LNCaP clone FGC (cell line): ENCODE measurements at places on chromosomes 7 and 10.

- DNase-seq, result no peak
Observed at GRCh38 chr10:4617589-4617988, 208.4 kb upstream of the AKR1E2 start.

- peak; percentile 82 for DNase-seq
Observed at GRCh38 chr7:135877805-135878204, 99.4 kb downstream of the MTPN start.

DNA sequence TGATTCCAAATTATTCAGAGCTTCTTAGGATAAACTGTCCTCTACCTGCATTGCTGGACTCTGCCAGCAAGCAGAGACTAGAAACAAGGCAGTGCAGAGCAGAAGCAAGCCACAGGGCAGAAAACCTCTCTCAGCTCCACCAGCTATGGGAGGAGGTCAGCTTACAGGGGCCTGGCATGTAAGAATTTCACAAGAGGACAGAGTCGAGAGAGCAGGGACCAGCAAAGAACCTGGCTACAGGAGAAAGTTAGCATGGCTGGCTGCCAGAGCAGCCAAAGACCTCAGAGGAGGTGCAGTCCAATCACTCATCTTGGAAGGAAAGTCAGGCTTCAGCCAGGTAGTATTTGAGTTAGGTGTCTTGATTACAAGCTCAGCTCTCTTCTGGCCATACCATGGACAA is 62.9 kb downstream of the ENO4 start:
- DNase-seq, result no peak

DNA sequence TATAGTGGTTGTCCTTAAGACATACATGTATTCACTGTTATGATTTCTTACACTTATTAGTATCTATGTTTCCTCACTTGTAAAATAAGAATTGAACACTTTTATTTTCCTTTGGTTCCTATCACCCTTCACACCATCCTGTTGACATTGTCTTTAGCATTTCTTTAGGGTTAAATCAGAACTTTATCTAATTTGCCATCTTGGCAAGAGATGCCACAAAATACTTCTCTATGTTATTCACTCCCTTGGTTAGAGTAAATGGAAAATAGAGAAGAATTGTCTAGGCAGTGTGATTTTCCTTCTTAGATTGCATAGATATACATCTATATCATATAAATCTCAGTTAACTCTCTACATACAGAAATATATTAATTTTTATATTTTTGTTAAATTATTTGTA is 204.7 kb downstream of the SEMA3D start:
- no peak for DNase-seq

DNA sequence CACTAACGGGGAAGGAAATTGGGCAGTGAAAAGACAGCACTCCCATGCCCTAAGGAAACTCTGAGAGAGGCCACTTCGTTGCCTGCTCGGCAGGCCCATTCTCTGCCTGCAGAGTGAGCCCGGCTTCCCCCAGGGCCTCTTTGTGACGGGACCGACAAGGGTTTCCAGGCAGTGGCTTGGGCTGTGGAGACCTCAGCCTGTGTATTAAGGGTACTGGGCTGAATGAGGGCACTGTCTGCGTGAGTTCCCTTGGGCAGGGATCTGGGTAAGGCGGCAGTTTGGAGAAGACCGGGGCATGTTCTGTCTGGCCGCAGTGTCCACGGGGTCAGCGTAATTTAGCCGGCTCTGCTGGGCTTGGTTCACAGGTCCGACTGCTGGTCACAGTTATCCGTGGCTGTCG is 237.2 kb downstream of the MGMT start:
- DNase-seq, result no peak

DNA sequence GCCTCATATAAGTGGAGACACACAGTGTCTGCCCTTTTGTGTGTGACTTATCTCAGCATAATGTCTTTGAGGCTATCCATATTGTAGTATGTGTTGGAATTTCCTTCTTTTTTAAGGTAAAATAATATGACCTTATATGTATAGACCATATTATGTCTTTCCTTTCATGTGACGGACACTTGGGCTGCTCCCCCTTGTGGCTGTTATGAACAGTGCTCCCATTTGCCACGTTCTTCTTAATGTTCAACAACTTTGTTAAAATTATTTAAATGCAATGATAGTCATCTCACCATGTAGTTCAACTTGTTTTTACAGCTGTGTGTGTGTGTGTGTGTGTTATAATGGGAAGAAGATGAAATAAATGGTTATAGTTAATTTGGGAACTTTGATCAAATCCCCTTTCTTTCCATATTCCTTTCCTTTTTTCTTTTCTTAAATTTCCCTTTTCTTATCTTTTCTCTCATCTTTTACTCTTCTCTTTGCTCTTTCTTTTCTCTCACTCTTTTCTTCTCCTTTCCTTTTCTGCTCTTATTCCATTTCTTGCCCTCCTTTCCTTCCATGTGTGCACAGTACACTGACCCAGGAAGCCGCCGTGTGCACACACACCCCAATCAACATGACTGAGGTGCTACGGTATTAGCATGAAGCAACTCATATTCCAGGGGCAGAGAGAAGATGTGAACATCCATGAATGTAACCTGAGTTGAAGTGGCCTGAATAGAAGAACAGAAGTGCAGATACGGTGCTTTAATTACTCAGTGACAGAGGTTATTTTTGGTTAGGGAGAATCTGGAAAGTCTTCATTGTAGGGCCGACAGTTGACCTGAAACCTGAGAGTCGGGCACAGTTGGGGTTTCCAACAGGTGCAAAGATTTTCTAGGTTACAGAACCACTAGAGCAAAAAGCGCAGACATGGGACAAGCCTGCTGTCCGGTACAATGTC is 596.6 kb downstream of the SDK1 start:
- DNase-seq, result peak; percentile 14

DNA sequence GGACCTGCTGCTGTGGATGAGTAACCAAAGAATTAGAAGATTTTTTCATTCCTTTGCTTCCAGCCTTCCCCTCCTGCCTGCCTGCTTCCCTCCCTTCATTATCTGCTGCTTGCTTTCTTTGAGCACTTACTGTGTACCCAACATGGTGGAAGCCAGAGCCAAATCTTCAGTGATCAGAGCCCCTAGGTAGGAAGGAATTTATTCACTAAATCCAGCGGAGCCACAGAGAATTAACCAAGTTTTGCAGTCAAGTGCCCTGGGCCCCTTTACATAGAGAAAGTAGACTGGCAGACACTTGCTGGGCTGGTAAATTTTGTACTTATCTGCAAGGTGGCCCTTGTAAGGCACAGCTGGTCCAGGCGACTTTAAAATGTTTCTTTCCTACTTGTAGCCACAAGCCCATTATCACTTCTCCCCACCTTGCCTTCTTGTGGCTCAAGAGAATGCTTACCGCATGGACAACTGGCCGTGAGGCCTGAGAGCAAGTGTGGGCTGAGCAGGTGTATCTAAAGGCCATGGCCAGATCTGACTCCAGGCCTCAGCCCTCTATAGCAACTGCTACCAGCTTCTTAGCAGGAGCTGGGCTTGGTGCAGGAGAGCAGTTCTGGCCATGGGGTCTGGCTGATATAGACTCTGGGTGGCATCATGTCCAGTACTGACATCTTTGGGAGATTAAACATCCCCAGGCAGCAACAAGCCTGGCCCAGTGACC is 11.1 kb downstream of the UNC5B start:
- no peak for DNase-seq
